Activated T-cell treated with anti-CD3 and anti-CD28 coated beads for 4 hours (primary cell): ENCODE measurements at places on chromosomes 16 and 17.

DNA sequence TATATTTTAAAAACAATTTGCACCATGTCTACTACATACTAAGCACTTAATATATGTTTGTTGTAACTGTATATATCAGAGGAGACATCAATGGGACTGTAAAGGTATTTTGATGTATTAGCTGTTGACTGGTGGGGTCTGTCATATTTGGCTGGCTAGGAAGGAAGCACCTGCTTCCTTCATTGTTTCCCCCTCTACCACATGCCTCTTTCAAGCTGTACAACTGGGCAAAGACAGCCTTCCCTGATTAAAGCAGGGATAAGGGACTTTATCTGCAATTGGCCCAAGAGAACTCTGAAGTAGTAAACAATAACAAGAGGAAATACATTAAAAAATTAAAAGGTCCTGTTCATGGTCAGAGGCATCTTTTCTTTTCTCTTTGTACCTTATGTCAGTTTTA lies 5.5 kb upstream of the SLFN12L start:
- no peak for DNase-seq

- no peak for DNase-seq
These were observed 910 bp downstream of the WBP2 start for GRCh38 chr17:75854101-75854748.

GRCh38 chr17:50312308-50312707 lies 33.6 kb upstream of the XYLT2 start:
- DNase-seq, result no peak

DNA sequence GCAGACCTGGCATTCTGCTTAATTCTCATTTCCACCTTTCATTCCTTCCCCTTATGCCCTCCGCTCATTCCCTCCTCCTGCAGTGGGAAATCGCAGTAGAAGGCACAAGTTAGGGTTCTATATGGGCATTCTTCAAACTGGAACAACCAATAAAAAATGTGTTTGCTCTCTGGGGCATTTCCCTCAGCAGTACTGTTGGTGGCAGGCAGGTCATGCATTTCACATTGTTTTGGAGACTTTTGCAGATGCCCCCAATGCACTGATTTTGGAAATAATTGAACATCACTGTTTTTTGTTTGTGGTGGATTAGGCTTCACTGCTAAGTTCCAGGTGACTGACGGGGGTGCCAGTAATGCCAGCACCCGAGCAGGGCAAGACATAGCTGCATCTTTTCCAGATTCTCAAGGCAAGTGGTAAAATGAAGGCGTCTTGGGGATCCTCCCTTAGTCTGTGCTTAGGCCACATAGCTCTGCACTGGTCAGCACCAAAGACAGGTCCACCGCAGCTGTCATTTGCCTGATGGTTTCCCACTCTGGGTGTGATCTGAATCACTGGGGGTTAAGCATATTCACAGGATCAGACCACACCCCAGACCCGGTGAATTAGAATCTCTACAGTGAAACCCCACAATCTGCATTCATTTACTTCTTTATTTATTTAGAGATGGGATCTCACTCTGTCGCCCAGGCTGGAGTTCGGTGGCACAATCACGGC lies 304.5 kb downstream of the CPPED1 start:
- no peak for DNase-seq

GRCh38 chr17:50766222-50767023 lies 895 bp downstream of the ANKRD40CL start:
- DNase-seq, result no peak

DNA sequence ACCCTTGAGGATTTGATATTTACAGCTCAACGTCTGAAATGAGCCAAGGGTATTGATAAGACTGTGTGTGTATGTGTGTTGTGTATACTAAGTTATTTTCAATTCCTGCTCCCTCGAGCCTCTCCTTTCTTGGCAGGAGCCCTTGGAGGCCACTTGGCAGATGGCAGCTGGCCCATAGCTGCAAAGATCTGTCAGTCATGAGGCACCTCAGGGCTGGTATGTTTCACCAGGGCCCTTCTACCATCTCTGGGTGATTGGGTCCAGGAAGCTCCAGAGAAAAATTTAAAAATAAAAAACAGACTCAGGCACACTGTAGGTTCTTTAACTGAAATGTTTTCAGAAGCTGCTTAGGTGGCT lies 355.7 kb downstream of the HAPSTR1 start:
- DNase-seq, result no peak

DNA sequence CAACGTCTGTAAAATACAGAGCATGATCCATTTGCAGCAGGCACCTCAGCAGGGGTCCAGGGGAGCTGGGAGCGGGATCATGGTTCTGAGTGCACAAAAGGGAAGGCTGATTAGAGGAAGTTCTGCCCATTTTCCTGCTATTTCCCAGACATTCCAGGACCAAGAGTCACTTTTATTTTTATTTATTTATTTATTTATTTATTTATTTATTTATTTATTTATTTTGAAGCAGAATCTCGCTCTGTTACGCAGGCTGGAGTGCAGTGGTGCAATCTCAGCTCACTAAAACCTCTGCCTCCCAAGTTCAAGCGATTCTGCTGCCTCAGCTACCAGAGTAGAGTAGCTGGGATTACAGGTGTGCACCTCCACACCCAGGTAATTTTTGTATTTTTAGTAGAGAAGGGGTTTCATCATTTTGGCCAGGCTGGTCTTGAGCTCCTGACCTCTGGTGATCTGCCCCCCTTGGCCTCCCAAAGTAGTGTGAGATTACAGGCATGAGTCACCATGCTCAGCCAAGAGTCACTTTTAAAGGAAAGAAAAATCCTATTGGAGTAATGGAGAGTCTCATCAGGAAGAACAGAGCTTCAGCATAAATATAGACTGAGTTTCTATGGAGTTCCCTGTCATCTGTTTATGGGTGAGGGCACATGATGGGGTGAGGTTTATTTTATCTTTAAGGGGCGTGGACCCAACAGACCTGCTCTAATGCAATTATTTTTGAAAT lies 355.2 kb downstream of the HAPSTR1 start:
- no peak for DNase-seq

DNA sequence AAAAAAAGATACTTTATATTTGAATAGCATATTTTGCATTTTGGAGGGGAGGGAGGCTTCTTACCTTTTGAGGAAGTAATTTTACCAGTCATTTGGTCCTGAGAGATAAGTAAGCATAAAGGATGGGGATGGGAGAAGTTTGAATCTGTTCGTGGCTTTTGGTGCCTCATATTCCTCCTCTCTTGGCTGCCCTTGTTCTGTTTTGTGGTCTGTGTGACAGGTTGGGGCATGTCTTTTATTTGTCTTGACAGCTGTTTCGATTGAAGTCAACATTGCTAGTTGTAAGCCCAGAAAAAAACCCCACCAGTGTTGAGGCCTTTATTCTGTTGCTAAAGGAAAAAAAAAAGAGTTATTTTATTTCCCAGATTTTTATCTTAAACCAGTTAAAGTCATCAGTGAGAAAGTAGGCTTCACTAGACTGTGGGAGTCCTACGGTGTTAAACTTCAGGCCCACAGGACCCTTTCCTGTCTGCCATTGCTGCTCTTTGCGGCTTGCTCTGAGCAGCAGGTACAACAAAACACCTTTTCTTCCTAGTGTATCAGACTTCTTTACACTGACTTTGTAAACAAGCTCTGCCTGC lies 11.4 kb downstream of the SLC7A6 start:
- DNase-seq, result no peak

DNA sequence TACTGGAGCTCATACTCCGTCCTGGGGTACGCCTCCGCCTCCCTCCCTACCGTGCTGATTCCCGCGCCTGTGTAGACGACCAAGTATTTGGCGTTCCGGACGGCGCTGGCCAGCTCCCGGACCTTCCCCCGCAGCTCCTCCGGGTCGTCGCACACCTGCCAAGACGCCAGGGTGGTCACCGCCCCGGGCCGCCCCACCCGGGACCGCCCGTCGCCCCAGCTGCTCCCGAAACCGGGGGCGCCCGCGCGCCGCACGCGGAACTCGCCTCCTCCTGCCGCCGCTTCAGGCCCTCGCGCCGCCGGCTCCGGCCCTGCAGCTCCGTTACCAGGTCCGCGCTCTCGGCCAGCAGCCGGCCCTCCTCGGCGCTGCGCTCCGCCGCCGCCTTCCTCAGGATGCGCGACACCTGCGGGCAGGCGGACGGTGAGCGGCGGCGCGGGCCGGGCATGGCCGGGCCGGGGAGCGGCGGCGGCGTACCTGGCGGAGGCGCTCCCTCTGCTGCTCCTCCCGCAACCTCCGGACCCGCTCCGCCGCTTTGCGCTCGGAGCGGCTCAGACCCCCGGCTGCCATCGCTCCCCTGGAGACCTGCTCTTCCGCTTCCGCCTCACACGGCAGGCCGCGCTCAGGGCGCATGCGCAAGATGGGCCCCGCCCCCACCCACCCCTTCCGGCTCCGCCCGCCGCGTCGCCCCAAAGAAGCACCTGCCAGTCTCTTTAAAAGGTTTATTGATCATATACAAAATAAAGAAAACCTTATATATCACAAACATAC lies at the start of gene SIRT7:
TSS of gene SIRT7 (minus strand) at position 612 of the 768 bp plus-strand sequence. CDS start at position 567, 45 bp downstream.
- DNase-seq, result peak; percentile 72

GRCh38 chr16:88681709-88682451 lies 4.4 kb downstream of the SNAI3 start:
- no peak for DNase-seq

DNA sequence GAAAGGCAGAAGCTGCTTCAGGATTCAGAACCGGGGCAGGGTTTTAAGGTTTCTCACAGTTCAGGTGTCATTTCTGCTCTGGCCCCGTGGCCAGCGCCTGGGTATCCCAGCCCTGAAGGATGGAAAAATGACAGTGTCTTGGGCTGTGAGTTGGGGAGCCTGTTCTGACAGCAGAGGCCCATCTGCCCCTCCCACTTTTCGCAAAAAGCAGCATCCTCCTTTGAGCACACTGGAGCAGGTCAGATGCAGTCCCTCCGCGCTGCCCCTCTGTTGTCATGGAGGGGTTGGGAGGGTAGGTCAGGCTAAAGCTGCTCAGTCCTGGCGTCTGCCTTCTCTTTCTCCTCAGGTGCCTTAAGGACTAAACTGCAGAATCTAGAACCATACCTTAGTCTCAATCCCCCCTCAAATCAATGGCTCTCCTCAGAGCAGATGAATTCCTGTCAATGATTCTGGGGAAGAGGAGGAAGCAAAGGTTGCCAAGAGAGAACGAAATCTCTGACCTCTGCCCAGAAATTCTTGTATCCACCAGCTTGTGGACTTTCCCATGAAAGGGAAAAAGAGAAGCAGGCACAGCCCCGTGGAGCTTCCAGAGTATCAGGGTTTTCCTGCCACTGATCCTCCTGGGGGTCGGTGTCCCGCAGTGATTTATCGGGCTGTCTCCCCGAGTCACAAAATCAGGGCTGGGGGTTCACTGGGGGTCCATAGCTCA lies 7.3 kb downstream of the NEUROD2 start:
- DNase-seq, result no peak

- DNase-seq, result no peak
These were observed 38.2 kb downstream of the HASPIN start for GRCh38 chr17:3761918-3762380.

GRCh38 chr16:88287219-88287618 lies 95.5 kb upstream of the ZNF469 start:
- DNase-seq, result no peak

DNA sequence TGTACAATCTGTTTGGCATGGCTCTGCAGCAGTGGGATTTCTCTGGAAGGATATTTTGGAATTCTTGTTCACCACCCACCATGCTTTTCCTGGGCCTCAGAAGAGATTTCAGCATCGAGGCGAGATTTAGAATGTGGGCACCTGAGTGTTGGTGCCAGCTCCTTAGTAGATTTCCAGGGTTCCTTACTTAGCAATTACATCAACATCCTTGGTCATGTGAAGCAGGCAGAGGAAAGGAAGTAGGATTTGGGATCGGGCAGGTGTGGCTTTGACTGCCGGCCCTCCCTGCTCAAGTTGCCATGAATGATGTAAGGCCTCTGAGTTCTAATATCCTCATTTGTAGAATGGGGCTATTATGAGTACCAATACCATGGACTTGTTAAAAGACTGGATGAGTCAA lies 13.1 kb upstream of the RBFOX1 start:
- no peak for DNase-seq

- DNase-seq, result no peak
These were observed 10.9 kb upstream of the TBX2 start for GRCh38 chr17:61388561-61389356.

DNA sequence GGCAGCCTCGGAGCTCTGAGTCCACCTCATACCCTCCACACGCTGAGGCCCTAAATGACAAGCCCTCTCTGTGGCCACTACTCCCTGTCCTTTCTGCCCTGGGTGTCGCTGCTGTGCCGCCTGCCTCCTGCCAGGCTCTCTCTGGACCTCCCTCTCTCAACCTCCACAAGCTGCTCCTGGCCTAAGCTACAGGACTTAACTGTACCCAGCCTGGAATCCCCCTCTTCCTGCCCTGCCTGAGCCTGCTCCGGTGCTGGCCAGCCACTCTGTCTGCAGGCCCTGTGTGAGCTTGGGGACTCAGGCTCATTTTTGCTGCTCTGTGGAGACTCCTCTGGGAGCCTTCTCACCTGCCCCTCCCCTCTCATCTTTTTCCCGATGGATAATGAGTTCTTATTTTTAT lies 21.5 kb downstream of the IFT140 start:
- DNase-seq, result no peak

DNA sequence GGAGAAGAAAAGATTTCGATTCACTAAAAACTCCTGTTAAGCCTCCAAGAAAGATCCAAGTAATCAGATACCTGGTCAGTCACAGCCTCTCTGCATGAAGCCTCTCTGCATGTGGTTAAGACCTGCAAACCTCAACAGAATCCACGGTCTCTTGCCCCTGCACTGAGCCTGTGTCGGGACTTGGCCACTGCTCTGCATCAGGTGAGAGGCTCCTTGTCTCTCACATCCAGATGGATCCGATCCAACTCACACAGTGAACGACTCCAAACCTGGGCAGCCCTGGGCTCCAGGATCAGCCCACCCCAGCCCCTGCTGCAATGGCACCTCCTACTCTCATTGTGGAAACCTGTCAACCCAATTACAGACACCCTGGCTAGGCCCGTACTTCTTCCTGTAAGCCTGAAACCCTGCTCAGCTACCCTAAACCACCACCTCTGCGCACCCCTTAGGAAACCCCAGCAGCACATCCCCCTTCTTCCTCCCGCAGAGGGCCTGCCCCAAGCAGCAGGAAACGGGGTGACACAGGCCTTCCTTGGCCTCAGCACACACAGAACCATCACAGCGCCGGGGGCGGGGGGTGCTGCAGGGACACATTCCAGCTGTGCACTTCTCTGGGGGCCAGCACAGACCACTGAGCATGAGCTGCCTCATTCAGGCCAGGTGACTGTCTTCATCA lies 129.5 kb downstream of the ANKRD11 start:
- peak; percentile 46 for DNase-seq

- DNase-seq, result no peak
These were observed 9.0 kb downstream of the PITPNM3 start for GRCh38 chr17:6547336-6547735.

GRCh38 chr17:20084621-20085282 lies 75.6 kb downstream of the SPECC1 start:
- no peak for DNase-seq

- no peak for DNase-seq
These were observed 101.6 kb downstream of the SKAP1 start for GRCh38 chr17:48328457-48328856.
